ENCODE measurements at places on chromosomes 1 and 21.

- DNase-seq: no peak
These were observed 4.2 kb downstream of the HIVEP3 start for GRCh38 chr1:41914516-41914915.

- DNase-seq: no peak
These were observed 23.9 kb upstream of the CFAP126 start for GRCh38 chr1:161391611-161392010.

- DNase-seq: no peak
These were observed 26.2 kb upstream of the NFIA start for GRCh38 chr1:61056196-61056572.

DNA sequence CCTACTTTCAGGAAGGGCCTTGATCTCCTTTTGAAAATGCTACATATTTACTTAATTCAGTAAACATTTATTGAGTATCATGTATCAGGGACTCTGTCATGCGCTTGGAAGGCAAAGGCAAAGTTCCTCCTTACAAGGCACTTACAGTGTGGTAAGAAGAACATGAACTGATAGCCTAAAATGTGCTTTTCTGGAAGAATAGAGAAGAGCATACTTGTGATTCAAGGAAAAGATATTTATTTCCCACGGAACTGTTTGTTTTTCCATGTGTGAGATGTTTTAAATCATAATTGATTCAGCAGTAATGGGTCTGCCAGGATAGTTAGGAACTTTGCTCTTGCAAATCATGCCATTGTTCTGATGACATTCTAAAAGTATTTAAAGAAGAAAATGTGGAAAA, 110.1 kb upstream of the ZNHIT6 start:
- DNase-seq: no peak

DNA sequence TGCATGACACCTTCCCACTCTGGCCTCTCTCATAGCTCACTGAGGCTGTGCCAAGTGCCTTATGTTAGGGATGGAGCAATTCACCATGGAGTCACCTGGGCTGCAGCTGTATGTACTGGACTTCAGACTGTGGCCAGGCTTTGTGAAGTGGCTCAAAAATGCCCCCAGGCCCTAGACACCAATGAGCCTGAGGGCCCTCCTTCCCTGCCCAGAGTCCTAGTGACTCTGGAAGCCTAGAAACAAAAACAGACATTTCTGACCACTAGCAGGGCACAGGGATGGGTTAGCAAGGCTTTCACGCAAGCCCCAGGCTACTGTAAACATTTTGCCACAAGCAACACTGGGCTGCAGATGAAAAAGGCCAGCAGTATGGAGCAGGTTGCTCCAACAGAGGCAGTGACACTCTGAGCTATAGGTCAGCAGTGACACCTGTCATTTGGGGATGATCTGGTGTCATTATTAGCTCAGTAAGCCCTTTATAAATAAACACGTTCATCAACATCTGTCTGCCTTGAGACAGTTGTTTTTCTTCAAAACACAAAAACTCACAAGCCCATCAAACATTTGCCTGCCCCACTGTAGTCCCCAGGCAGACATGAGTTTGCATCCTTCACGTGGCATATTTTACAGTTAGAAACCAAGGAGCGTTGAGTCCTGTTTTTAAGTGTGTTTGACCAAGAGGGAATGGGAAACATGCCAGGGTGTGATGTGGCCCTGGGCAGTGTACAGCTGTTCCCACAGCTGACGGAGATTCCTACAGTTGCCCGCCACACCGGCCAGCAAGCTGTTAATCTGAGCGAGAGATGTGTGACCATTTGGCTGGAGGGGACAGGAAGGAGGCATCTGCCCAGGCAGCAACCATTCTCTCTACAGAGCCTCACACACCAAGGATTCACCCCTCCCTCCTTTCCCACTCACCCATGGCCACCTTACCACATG, 66.8 kb downstream of the KCNN3 start:
- DNase-seq: no peak

GRCh38 chr1:231194476-231194842, 32.6 kb downstream of the TRIM67 start:
- no peak for DNase-seq

GRCh38 chr1:38433084-38433722, 386.6 kb upstream of the POU3F1 start:
- DNase-seq: no peak

- DNase-seq: peak; percentile 9
These were observed 56.9 kb downstream of the MIER1 start for GRCh38 chr1:66981679-66982078.

DNA sequence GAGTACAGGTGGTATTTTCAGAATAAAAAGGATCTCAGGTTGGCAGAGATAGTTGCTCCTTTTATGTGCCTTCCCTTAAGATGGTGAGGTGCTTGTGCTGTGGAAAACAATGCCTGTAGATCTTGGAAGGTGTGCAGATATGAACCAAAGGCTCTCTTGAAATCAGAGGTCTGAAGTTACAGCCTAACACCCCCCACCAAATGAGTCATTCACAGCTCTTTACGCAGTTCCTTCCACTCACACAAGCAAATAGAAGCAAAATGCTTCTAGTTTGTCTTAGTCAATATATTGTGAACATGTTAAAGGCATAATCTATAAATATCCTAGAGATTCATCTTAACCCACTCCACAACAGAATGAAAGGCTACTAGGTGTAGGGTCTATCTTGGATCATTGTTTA, 128.9 kb upstream of the NR5A2 start:
- no peak for DNase-seq

- DNase-seq: no peak
These were observed 251.4 kb upstream of the B3GALT2 start for GRCh38 chr1:193437785-193438184.

DNA sequence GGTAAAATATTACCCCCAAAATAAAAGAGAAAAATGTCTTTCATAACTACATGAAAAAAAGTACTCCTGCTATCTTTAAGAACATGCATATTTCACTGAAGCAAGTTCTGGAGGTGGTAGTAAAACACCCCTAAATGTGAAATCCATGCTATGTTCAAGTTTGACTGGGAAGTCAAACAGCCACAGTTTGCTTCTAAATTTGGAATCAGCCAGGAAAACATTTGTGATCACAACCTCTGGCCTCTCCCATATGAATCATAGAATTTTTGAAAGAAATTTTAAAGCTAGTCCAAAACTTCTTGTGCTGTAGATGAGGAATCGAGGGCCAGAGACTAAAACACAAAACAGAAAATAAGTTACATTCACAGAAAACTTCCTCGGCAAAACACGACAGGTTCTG, 6.6 kb downstream of the SORT1 start:
- DNase-seq: no peak

DNA sequence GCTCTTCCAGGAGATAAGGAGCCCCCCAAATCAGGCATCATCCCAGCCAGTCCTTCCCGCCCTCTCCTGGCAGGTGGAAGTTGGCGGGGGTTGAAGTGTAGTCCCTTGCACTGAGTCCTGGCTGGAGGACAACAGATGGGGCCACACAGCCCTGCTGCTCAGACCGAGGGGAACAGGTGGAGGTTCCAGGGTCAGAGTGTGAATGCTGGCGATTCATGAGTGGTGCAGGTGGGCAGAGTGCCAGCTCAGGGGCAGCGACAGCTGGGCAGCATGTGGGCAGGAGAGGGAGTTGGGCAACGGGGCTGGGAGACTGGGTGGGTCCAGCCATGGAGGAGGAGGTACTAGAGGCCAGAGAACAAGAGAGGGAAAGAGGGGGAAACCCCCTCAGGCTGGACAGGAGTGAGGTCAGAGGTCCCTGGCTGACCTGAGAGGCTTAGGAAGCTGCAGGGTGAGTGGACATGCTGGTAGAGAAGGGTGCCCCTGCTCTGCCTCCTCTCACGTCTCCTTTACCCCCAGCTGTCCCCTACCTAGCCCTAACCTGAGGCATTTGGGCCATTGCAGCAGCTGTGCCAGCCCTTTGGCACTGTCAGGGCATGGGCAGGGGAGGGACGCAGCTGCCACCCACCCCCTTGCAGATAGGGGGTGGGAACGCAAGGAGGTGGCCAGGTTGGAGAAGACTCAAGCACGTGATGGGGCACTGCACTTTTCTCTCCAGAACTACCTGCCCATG, 11.3 kb upstream of the ADORA1 start:
- no peak for DNase-seq
